ENCODE measurements at places on chromosomes 13 and 19.

GRCh38 chr19:23098988-23099387 lies 17.8 kb upstream of the ZNF730 start:
- no peak for DNase-seq

DNA sequence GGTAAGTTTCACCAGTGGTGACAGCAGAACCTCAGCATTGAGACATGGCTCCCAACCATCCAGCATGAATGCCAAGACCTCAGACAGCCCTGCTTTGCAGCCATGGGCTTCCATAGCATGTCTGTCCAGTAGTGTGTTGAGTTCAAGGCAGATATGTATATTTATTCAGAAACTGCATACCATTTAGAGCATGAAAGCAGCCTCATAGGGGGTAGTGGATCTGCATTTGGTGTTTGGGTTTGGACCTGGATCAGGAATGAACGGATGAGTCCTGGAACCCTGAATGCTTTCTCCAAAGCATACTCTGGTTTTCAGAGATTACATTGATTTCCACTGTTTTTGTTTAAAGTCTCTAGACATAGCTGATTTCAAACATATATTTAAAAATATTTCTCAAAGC lies 114.3 kb downstream of the ESD start:
- no peak for DNase-seq

GRCh38 chr13:97974773-97975172 lies 21.3 kb downstream of the IPO5 start:
- DNase-seq, result no peak

DNA sequence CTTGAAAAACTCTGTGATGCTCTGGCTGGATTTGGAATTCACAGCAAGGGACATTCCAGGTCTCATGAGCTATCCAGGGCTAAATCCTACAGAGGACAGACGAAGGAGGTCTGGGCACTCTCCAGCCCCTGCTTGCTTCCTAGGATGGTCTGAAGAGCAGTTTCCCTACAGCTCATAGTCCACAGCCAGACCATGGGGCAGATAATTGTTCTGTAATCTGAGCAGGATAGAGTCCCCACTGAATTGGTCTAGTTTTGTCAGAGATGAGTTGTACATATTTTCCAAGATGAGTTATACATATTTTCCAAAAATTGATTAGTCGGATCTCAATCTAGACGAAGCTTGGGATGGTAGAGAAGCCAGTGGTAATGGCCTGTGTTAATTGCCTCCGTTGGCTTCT lies 75.6 kb downstream of the C13orf42 start:
- DNase-seq, result no peak

DNA sequence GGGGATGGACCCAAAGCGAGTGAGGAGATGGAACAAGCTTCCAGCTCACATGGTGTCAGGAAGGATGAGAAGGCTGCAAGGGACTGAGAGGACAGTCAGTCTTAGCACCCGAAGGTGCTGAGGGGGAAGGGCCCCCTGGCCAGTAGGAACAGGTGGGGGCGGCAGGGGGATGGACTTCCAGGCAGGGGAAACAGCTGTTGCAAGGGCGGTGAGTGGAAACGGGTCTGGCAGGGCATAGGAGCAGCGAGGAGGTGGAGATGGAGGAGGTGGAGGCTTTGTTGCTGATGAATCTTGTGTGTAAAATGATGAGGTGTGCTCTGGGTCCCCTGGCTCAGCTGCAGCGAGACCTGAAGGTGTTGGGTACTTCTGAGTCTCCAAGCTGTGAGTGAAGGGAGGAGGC lies 1.2 kb downstream of the MAP1S start:
- no peak for DNase-seq

GRCh38 chr19:30656520-30657100 lies 284.4 kb downstream of the ZNF536 start:
- no peak for DNase-seq

DNA sequence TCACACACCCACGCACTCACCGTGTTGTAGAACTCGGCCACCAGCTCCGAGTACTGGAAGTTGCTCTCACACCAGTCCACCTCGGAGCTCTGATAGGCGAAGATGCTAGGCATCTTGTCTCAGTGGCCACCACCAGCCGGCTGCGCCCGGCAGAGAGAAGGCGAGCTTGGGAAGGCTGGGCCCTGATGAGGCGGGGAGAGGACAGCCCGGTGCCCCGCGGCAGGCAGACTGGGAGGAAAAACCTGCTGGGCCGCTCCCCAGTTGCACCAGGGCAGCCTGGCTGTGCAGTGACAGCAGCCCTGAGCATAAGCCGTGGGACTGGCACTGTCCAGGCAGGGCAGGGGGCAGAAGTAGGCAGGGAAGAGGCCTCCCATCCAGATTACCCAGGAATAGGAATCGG lies at the start of gene ACER1:
TSS of gene ACER1 (minus strand) at position 174 of the 400 bp plus-strand sequence. CDS start at position 113, 61 bp downstream.
- DNase-seq, result no peak

- no peak for DNase-seq
These were observed 131.1 kb upstream of the GJB6 start for GRCh38 chr13:20363172-20363571.
